Mesenchymal stem cell (in vitro differentiated cells and primary cell): ENCODE measurements at places on chromosomes 7 and 10.

DNA sequence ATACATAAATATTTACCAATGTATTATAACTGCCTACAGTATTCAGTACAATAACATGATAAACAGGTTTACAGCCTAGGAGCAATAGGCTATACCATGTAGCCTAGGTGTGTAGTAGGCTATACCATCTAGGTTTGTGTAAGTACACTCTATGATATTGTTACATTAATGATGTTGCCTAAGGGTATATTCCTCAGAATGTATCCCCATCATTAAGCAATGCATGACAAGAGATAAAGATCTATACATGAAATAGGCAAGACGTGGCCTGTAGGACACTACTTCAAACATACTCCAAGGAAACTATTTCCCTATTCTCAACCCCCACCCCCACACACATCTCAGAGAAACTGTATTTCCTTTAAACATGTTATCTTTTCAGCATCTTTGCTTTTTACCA, 15.3 kb upstream of the ADAM22 start:
- H3K4me3 ChIP-seq = no peak overlapping the region

DNA sequence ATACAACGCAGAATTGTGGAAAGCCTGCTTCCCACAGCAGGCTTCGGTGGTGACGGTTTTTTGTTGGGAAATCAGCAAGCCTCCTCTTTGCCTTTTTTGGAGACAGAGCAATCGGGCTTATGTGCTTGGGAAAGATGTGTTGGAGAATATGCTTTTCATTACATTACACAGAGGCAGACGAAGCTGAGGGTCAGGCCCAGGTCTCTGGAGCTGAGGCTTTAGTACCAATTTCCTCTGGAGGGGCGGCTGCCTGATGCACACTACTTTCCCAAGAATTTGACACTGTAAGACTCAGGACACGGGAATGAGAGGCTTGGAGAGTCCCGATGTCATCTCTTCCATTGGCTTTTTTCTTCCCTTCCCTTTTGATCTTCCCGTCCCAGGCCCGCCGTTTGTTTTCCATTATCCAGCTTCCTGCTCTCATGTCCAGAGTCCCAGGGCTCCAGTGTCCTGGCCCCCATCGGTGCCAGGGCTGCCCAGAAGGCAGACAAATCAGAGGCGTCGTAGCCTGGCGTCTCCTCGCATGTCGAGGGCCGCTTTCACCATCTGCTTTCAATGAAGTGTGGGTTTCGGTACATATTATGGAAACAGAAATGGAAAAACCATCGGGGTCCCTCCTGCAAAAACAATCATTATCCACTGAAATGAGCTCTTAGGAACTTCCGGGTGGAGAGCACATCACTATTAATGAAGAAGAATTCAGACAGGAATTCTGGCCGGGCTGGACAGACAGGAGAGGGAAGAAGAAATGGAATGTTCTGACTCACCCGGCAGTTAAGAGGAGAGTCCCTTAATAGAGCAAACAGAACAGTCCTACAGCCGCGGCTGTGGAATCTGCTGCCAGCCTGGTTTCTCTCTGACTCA, 123.0 kb upstream of the JCAD start:
- peak overlapping the region; percentile 45 for H3K4me3 ChIP-seq
- no peaks in the 10 kb centered on the region for H3K36me3 ChIP-seq
- peaks cover 26% of the 10 kb centered on the region for H3K4me1 ChIP-seq
- DNase-seq = peak; percentile 92

DNA sequence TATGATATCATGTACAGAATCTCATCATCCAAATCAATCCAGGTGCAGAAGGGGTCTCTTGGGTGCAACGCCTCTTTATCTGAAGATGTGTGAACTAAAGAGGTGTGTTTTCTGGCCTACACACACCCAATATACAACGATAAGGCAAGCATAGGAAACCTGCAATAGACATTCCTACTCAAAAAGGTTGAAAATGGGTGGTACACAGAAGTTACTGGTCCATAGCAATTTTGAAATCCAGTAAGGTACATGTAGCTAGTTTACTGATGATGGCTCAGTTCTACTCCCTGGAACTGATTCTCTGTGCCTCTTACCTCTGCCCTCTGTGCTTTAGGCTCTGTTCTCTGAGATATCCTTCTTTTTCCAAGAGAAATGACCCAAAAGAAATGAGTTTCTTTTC, 22.2 kb upstream of the CCDC3 start:
- H3K4me3 ChIP-seq = no peak overlapping the region
- no peaks in the 10 kb centered on the region for H3K4me1 ChIP-seq
- no peak for DNase-seq
- peaks cover 10% of the 10 kb centered on the region for H3K27me3 ChIP-seq
- H3K27ac ChIP-seq = no peak overlapping the region

GRCh38 chr10:33869028-33869427, 534.6 kb upstream of the NRP1 start:
- no peak for DNase-seq
- H3K4me1 ChIP-seq = no peaks in the 10 kb centered on the region
- no peak overlapping the region for H3K27ac ChIP-seq
- peaks cover 5% of the 10 kb centered on the region for H3K27me3 ChIP-seq

GRCh38 chr10:130377986-130378540, 241.9 kb downstream of the GLRX3 start:
- H3K4me3 ChIP-seq = no peak overlapping the region
- DNase-seq = no peak
- H3K27me3 ChIP-seq = no peaks in the 10 kb centered on the region
- no peaks in the 10 kb centered on the region for H3K4me1 ChIP-seq
- H3K36me3 ChIP-seq = no peaks in the 10 kb centered on the region
- no peak overlapping the region for H3K27ac ChIP-seq

DNA sequence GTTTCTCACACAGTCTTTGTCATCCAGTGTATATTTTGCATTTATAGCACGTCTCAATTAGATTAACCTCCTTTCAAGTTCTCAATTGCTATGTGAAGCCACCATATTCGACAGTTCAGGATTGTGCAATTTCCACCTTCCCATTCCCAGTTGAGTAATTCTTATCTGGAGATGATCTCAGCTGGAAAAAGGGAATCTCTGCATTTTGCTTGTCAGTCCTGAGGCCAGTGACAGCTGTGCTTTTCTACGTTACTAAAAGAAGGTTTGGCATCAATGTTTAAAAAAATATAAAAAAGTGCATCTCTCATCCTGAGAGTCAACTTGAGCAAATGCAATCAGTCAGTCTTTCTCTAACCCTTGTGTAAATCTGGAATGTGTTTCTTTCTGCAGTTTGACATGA, 247.7 kb downstream of the PRKG1 start:
- H3K4me1 ChIP-seq = no peaks in the 10 kb centered on the region
- H3K27me3 ChIP-seq = no peaks in the 10 kb centered on the region
- no peaks in the 10 kb centered on the region for H3K36me3 ChIP-seq
- no peak overlapping the region for H3K27ac ChIP-seq

GRCh38 chr7:129556607-129557133, 54.3 kb downstream of the SMKR1 start:
- no peak overlapping the region for H3K27ac ChIP-seq
- peaks cover 3% of the 10 kb centered on the region for H3K4me1 ChIP-seq
- H3K36me3 ChIP-seq = no peaks in the 10 kb centered on the region

DNA sequence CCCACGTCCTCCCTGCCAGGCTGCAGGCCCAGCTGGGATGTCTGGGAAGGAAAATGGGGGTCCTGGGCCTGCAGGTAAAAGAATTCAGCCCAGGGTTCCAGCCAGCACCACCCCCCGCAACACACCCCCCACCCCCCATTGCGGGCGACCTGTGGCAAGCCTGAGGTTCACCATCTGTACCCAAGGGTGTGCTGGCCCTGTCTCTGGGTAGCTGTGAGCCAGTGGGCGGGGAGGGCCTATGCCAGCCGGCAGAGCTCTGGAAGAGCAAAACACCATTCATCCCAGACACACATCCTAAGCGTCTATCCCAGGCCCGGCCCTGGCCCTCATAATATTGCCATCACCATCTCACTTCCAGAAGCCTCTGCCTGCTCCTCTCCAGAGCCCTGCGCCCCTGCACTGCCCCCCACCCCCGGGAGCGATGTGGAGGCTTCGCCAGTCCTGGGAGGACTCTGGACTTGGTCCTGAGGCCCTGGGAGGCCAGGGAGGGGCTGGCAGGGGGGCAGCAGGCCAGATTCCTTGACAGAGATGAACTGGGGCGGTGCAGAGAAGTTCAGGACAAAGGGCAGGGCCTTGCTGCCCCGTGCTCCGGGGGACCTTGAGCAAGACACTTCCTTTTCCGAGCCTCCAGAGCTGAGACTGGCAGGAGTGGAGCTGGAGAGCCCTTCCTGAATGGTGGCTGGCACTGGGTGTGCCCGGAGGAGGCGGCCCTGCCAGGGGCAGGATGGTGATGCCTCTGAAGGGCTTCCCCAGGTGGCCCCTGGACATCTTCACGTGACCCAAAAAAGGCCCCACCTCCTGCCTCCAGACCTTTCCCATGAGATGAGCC, 8.7 kb upstream of the TTYH3 start:
- H3K27ac ChIP-seq = peak overlapping the region; percentile 56
- no peaks in the 10 kb centered on the region for H3K36me3 ChIP-seq
- H3K4me1 ChIP-seq = peaks cover 54% of the 10 kb centered on the region
- no peaks in the 10 kb centered on the region for H3K27me3 ChIP-seq
- no peak overlapping the region for H3K4me3 ChIP-seq

GRCh38 chr7:28862595-28863272, 95.4 kb downstream of the TRIL start:
- peaks cover 12% of the 10 kb centered on the region for H3K4me1 ChIP-seq
- H3K4me3 ChIP-seq = no peak overlapping the region
- no peaks in the 10 kb centered on the region for H3K36me3 ChIP-seq
- peak; percentile 60 for DNase-seq

- no peaks in the 10 kb centered on the region for H3K36me3 ChIP-seq
- no peak overlapping the region for H3K4me3 ChIP-seq
- H3K4me1 ChIP-seq = no peaks in the 10 kb centered on the region
- H3K27ac ChIP-seq = no peak overlapping the region
- no peaks in the 10 kb centered on the region for H3K27me3 ChIP-seq
- no peak for DNase-seq
These were observed 83.1 kb upstream of the NPVF start for GRCh38 chr7:25311346-25311745.

GRCh38 chr10:25556457-25556856, 377.6 kb upstream of the MYO3A start:
- H3K27me3 ChIP-seq = no peaks in the 10 kb centered on the region
- no peak overlapping the region for H3K27ac ChIP-seq
- H3K36me3 ChIP-seq = no peaks in the 10 kb centered on the region

DNA sequence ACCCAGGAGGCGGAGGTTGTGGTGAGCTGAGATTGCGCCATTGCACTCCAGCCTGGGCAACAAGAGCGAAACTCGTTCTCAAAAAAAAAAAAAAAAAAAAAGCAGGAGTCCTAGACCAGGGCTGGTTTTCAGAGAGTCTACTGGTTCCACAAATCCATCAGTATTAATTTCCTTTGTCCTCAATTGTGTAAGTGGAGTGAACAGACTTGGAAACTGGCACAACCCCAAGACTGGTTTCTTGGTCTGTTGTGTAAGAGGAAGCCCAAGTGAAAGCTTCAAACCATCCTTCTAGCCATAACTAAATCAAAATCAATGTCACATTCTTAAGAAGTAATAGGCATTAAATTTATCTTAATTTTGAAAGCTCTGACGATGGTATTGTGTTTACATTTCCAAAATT, 213.6 kb downstream of the DGKI start:
- no peaks in the 10 kb centered on the region for H3K4me1 ChIP-seq
- no peaks in the 10 kb centered on the region for H3K27me3 ChIP-seq
- no peak overlapping the region for H3K27ac ChIP-seq
- no peak for DNase-seq

GRCh38 chr10:113735913-113736312, 15.6 kb upstream of the PLEKHS1 start:
- peaks cover 4% of the 10 kb centered on the region for H3K36me3 ChIP-seq
- peak; percentile 33 for DNase-seq
- H3K27me3 ChIP-seq = peaks cover 14% of the 10 kb centered on the region
- H3K27ac ChIP-seq = no peak overlapping the region

GRCh38 chr10:109820620-109821405, 102.5 kb downstream of the XPNPEP1 start:
- H3K27ac ChIP-seq = no peak overlapping the region
- no peak for DNase-seq
- no peaks in the 10 kb centered on the region for H3K36me3 ChIP-seq
- no peak overlapping the region for H3K4me3 ChIP-seq

DNA sequence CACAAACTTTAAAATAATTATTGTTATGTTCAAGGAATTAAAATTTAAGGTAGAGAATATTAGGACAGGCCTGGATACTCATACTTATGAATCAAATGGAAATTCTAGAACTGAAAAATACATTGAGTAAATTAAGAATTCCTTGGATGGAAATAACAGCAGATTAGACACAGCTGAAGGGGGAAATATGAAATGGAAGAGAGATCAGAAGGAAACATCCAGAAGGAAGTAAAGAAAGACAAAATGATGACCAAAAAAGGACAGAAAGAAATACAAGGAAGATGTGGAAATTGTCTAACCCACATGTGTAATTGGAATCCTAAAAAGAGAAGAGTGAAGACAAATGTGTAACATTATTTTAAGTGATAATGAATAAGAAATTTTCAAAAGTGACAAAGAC, 128.9 kb downstream of the ATRNL1 start:
- DNase-seq = no peak
- peaks cover 1% of the 10 kb centered on the region for H3K4me1 ChIP-seq
- H3K27ac ChIP-seq = no peak overlapping the region
- no peaks in the 10 kb centered on the region for H3K36me3 ChIP-seq
- no peaks in the 10 kb centered on the region for H3K27me3 ChIP-seq
- no peak overlapping the region for H3K4me3 ChIP-seq

- no peak overlapping the region for H3K4me3 ChIP-seq
- H3K36me3 ChIP-seq = peaks cover 35% of the 10 kb centered on the region
- no peak for DNase-seq
- H3K27ac ChIP-seq = no peak overlapping the region
- no peaks in the 10 kb centered on the region for H3K27me3 ChIP-seq
These were observed 31.5 kb upstream of the RSBN1L start for GRCh38 chr7:77664715-77665114.

GRCh38 chr7:138352570-138353461, 107.2 kb upstream of the TRIM24 start:
- H3K4me3 ChIP-seq = no peak overlapping the region
- H3K36me3 ChIP-seq = no peaks in the 10 kb centered on the region
- peaks cover 5% of the 10 kb centered on the region for H3K4me1 ChIP-seq
- no peaks in the 10 kb centered on the region for H3K27me3 ChIP-seq
- DNase-seq = no peak

GRCh38 chr10:95305606-95306317, 15.0 kb upstream of the PDLIM1 start:
- H3K4me3 ChIP-seq = no peak overlapping the region
- H3K36me3 ChIP-seq = no peaks in the 10 kb centered on the region
- H3K4me1 ChIP-seq = peaks cover 8% of the 10 kb centered on the region
- no peak for DNase-seq
- H3K27me3 ChIP-seq = no peaks in the 10 kb centered on the region
- H3K27ac ChIP-seq = no peak overlapping the region

GRCh38 chr7:150945853-150946420, 32.2 kb downstream of the KCNH2 start:
- peaks cover 9% of the 10 kb centered on the region for H3K4me1 ChIP-seq
- no peak for DNase-seq
- peaks cover 59% of the 10 kb centered on the region for H3K27me3 ChIP-seq
- H3K27ac ChIP-seq = no peak overlapping the region
- H3K36me3 ChIP-seq = no peaks in the 10 kb centered on the region

GRCh38 chr10:122390271-122390670, 15.8 kb downstream of the PLEKHA1 start:
- H3K36me3 ChIP-seq = peaks cover 11% of the 10 kb centered on the region
- no peak overlapping the region for H3K4me3 ChIP-seq
- H3K27me3 ChIP-seq = no peaks in the 10 kb centered on the region
- no peak for DNase-seq
- no peaks in the 10 kb centered on the region for H3K4me1 ChIP-seq
- no peak overlapping the region for H3K27ac ChIP-seq
